ENCODE measurements at places on chromosomes 4 and X.

DNA sequence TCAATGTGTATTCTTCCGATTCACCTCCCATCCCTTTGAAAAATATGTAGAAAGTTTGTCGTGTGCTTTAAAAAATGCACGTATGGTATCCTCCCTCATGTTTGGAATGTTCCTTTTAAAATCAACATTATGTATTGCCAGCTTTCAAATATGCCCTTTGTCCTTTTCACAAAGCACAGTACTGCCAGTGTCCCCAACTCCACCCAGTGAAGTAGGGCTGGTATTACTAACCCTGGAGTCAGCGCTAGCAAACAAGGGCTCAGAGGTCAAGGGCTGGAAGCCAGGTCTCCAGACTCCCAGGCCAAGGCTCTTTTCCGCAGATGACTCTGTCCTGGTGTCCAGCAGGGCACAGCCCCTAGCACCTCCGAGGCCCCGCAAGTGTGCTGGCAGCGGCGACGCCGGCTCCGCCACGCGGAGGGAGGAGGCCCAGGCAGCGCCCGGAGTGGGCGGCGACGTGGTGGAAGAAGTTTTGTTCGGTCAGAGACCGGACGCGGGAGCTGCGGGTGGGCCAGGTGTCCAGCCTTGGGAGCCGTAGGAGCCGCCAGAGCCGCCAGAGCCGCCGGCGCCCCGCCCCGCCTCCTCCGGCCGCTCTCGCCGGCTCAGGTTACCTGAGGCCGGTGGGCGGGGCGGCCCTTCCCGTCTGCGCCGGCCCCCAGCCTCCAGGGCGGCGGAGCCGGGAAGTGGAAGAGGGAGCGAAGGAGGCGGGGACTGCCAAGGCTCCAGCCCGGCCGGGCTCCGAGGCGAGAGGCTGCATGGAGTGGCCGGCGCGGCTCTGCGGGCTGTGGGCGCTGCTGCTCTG lies at the start of gene IL13RA1:
Gene IL13RA1 (plus strand): TSS at position 720 of the 799 bp plus-strand sequence. CDS start 33 bp downstream, at position 753.
- DNase-seq, result peak; percentile 53

GRCh38 chrX:43717161-43717560 lies 61.1 kb downstream of the MAOA start:
- DNase-seq, result no peak

DNA sequence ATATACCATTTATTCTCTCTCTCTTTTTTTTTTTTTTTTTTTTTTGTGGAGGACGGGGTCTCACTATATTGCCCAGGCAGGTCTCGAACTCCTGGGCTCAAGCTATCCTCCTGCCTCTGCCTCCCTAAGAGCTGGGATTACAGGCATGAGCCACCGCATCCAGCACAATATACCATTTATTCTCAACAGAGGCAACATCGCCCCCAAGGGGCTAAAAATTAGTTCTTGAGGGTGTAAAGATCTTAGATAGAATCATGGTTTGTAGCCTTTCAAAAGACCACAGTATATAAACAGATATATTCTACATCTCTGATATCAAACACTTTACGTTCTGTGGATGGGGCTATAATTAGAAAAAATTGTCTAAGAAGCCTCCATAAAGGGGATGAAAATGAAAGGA lies 39.8 kb upstream of the TCEAL2 start:
- no peak for DNase-seq

GRCh38 chr4:147964266-147964880 lies 232.5 kb downstream of the ARHGAP10 start:
- no peak for DNase-seq

DNA sequence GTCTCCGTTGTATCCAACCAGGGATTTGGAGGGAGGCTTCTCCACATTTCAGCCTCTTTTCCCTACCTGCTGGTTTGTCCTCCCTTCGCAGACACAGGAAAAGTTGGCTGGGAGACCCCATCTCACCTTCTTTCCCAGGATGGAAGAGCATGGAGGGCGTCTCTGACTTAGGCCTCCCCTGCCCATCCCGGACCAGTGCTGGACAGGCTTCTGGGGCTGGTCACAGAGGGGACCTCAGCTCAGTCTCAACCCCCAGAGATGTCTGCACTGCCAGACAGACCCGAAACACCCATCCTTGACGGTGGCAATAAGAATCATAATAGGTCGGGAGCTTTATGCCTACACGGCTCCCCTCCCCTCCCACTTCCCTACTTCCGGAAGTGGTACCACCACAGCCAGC lies 1.6 kb downstream of the WFS1 start:
- no peak for DNase-seq

- DNase-seq, result no peak
These were observed 10.0 kb downstream of the AWAT2 start for GRCh38 chrX:70039758-70040157.

GRCh38 chrX:18278449-18278848 lies 57.8 kb upstream of the BEND2 start:
- DNase-seq, result no peak

GRCh38 chr4:123232439-123232838 lies 164.2 kb upstream of the SPRY1 start:
- DNase-seq, result no peak

DNA sequence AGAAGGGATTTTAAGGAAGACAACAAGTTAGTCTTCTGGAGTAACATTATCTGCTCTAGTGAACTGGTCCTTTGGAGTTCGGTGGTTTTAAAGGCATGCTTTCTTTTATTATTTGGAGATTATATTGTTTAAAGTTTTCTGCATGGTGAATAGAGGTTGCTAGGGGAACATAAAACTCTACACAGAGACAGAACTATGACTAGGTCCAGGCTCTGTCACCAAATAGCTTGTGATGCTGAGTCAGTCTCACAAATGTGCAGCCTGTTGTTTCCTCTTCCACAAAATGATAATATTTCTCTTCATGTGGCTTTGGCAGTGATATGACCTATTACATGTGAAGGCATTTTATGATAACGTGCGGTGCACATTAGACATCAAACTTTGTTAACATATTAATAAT lies 132.6 kb downstream of the PACRGL start:
- DNase-seq, result no peak

DNA sequence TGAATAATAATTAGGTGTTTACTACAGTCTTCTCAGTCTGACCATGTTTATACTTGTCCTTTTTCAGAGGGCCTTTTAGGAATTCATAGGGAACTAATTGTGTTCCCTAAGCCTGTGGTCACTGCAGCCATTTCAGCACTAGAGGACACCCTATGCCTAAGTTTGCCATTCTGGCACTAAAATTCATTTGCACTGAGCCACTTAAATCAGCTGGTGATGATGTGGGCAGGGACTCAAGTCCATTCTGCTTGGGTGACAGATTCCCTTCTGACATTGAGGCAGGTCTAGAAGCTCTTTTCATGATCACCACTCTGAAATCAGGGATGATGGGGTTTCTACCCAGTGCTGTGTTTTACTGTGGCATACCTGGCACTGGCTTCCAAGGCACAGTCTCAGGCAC lies 1178.9 kb upstream of the DIAPH2 start:
- DNase-seq, result no peak

Data from AG09319 (cell line).